Activated CD4-positive, alpha-beta memory T cell treated with anti-CD3 and anti-CD28 coated beads for 36 hours (primary cell): ENCODE measurements at places on chromosomes 2 and 18. TPM values are rescaled to one million over a fixed set of nuclear protein-coding genes. Genes with fewer than 3 reads are reported as not detected.

DNA sequence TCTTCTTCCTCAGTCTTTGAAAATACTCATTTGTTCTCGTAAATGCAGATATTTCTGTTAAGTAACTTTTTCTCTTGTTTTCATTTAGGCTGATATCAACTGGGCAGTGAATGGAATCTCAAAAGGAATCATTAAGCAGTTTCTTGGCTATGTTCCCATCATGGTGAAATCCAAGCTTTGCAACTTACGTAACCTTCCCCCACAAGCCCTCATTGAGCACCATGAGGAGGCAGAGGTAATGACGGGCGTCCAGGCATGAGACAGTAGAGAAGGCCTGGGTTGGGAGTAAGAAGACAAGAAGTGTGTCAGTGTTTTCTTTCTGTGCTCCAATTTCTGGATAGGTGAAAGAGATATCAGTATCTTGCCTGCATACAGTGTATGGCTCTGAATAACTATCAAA, 5.1 kb downstream of the POLR1B start:
- H3K27ac ChIP-seq = no peak overlapping the region
- peaks cover 14% of the 10 kb centered on the region for H3K4me1 ChIP-seq
- H3K4me3 ChIP-seq = no peak overlapping the region
- no peak for DNase-seq

DNA sequence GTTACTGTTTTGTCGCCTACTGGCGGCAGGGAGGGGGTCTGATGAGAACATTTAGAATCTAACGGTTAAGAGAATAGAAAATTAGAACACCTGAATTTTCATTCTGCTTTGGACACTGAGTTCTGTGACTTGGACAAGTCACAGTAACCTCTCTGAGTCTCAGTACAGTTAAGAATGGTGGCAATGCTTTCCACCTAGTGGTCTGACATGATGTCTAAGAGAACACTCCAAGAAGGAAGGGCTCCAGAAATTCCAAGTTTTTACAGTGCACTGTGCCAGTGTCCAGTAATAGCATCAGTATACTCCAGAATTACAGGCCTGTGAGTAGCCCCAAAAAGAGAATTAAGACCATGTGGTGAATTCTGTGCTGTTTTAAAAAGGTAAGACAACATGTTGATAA, 174.1 kb upstream of the ZFP36L2 start:
- H3K4me1 ChIP-seq = peaks cover 10% of the 10 kb centered on the region
- H3K4me3 ChIP-seq = no peak overlapping the region
- DNase-seq = no peak
- H3K27ac ChIP-seq = no peak overlapping the region
- H3K27me3 ChIP-seq = no peaks in the 10 kb centered on the region

The CHRNG gene
- not detected for total RNA-seq

The ACVR2A gene
- 3.5 TPM for total RNA-seq

The KCNIP3 gene
- not detected for total RNA-seq
